ENCODE measurements at places on chromosomes 2 and 18.
A peak's percentile ranks its signal among the peaks of the same experiment; 100 is the strongest.

- peak; percentile 9 for DNase-seq
Measured at GRCh38 chr2:63755216-63755615, 86.5 kb upstream of the UGP2 start.

- DNase-seq, result peak; percentile 12
Measured at GRCh38 chr2:222792001-222792611, 68.7 kb upstream of the ACSL3 start.

DNA sequence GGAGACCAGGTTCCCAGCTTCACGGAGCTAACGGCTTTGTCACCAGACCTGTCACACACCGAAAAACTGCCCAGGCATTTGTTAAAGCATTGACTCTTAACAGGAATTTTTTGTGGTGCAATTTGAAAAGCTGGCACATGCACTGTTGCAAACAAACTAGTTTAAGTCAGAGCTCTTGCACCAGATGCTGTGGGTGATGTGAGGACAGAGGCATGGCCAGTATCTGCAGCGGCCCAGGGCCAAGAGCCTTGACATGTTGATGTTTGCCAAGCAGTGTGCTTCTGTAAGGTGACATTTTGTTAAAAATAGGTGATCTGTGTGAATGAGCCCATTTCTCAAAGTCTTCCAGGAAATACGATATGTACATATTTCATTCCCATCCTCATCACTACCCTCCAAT, 142.5 kb downstream of the MTCL1 start:
- DNase-seq, result no peak

DNA sequence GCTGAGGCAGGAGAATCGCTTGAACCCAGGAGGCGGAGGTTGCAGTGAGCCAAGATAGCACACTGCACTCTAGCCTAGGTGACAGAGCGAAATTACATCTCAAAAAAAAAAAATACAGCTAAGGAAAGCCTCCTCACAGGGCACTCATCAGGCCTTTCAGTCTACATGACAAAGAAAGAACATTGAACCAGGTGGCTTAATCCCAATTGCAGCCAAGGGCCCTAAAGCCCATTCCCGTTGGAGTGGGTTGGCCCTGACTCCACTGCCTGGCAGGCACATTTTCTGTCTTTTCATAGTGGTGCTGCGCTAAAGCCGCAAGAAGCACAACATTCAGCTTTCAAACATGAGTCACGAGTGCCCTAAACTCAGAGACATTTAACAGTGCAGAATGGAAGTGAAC, 372.5 kb downstream of the RNF144A start:
- DNase-seq, result no peak

DNA sequence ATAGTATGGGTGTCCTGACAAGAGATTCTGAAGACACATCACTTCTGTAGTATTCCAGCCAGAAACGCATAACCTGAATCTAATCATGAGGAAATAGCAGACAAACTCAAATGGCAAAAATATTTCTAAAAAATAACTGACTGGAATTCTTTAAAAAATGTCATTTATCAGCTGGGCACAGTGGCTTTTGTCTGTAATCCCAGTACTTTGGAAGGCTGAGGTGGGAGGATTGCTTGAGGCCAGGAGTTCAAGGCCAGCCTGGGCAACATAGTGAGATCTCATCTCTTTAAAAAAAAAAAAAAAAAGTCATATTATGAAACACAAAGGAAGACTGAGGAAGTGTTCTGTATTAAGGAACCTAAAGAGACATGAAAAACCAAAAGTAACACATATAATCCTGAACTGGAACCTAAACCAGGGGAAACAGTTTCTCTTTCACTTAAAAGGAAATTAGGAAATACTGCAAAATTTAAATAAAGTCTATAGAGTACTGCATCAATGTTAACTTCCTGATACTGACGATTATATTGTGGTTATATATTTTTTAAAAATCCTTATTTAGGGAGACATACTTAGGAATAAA, 29.9 kb downstream of the SESTD1 start:
- no peak for DNase-seq

DNA sequence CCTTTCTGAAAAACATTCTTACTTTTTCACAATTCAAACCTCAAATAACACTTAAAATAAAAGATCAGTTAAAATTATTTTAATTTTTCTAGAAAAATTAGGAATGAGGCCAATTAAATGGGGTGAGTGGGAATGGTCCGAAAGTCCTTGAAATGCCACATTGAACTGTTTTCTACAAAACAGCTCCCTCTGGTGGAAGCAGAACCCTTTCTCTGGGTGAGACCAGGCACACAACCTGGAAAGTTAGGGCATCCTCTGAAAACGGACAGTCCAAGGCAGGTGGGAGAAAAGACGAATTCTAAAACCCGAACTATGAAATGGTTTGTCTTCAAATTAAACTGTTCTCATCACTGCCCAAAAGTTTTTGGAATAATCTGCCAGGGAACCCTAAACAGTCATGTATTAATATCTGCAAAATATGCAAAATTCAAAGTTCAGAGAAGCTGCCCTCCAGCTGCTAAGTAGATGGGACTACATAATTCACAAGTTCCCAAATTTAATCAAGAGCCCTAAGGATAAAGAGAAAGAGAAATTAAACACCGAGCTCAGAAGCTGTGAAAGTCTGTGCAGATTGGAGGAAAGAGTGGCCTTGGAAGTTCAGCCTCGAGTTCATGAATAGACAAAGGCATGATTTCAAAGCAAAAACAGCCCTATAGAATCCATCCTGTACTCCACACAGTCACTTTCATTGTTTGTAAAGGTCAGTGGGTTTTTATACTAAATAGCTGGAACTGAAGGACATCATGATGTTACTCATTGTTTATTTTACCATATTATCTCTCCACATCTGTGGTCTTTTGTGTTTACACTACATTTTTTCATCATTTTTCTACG, 108.3 kb downstream of the PIEZO2 start:
- DNase-seq, result peak; percentile 32

DNA sequence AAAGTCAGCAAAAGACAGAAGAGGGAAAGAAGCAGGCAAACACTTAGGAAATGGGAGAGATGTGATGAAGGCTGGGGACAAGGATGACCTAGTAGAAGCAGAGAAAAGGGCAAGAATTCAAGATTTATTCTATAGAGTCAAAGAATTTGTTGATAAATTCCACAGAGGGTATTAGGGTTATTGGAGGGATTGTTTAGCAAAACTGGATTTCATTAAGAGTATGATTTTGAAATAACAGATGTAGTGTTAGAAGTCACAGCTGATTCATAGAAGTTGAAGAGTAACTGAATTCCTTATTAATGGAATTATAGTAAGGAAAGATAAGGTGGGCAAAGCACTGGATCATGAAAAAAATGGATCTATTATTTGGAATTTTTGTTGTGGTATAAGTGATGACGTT, 48.6 kb downstream of the CEP192 start:
- DNase-seq, result no peak

GRCh38 chr2:143586119-143586518, 456.9 kb downstream of the ARHGAP15 start:
- DNase-seq, result no peak

- no peak for DNase-seq
Measured at GRCh38 chr18:22473366-22473765, 55.7 kb upstream of the CTAGE1 start.

DNA sequence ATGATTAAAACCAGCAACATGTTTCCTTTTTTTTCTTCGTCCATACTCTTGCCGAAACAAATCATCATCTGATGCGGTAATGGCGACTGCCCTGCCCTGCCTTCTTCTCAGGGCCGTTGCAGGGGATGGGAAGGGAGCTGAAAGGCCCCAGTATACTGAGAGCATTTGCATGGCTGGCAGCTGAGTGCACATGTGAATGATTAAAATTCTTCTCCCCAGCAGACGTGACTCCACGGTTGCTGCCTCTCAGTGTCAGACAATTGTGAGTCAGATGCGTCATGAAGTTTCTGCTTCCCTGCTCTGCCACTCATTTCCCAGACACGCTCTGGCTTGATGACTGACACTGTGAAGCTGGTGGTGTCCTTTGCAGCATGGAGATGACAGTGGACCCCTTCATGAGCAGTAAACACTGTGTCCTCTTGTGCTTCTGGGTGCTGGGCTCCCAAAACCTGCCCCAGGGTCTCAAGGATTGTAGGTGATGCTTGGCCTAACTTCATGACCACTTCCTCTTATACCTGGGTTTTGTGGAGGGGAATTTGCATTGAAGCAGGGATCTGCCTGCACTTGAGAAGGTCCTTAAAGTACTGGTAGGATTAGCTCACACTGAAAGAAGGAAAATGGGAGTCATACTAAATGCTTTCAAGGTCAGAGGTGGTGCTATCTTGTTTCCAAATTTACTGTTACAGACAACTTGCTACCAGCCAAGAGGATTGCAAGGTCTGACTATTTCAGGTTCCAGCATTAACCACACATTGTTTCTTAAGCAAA, 222.5 kb upstream of the COPS8 start:
- DNase-seq, result no peak

- DNase-seq, result no peak
Measured at GRCh38 chr18:57801325-57801724, 1.8 kb downstream of the ATP8B1 start.

- DNase-seq, result no peak
Measured at GRCh38 chr18:76616373-76616772, 121.3 kb upstream of the ZNF516 start.

DNA sequence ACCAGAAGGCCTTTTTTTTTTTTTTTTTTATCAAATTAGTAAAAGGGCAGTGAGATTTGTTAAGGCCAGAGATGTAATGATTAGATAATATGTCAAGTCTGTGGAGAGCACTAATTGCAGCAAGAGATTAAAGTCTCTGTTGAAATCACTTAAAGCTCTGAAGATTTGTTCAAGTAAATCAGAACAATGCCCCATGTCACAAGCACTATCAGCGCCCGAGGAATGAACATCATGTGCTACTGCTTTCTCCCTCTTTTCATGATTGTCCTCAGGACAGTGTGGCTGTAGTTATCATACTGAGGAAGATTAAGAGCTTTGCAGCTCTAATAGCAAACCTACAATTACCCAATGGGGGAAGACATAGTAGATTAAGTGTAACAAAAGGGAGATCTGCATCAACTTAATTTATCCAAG, 71.1 kb downstream of the TDRD15 start:
- DNase-seq, result no peak

- DNase-seq, result peak; percentile 76
Measured at GRCh38 chr2:129849559-129850160, 129.8 kb upstream of the RAB6C start.

GRCh38 chr18:26700201-26700600, 151.8 kb upstream of the KCTD1 start:
- DNase-seq, result no peak

DNA sequence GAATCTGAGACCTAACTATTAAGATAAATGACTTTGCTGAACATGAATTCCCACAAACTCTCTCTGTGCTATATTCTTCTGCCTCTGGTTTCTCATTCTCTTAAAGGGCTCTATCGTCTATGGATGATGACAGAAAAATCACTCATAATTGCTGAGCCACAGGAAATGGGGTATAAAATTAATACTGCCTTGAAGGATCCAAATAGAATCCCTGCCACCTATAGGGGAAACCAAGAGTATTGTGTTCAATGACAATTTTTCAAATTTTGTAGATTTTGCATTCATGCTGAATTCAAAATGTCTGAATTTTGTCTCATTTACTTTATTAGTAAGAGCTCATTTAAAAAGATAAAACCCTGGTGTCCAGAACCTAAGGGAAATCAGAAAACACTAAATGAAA, 235.8 kb downstream of the RBM43 start:
- DNase-seq, result no peak

DNA sequence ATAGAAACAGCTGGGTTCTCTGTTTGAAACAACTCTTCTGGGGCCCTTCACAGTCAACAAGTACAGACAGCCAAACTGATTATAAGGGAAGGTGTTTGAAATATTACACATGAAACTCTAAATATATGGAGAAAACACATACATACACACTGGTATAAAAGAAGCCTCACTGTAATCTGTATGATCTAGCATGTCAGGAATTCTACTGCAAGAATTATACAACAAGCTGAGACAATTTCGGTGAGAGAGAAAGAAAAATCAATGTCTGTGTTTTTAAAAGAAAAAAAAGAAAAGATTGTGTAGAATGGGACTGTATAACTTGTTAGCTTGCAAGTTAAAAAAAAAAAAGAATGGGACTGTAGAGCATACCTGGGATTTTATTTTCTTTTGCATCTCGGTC, 26.3 kb downstream of the IRS1 start:
- no peak for DNase-seq

GRCh38 chr18:78445880-78446279, 533.7 kb upstream of the SALL3 start:
- no peak for DNase-seq

GRCh38 chr18:48943736-48944527, 6.8 kb downstream of the SMAD7 start:
- DNase-seq, result no peak

- DNase-seq, result no peak
Measured at GRCh38 chr2:16031848-16032159, 91.5 kb downstream of the MYCN start.

DNA sequence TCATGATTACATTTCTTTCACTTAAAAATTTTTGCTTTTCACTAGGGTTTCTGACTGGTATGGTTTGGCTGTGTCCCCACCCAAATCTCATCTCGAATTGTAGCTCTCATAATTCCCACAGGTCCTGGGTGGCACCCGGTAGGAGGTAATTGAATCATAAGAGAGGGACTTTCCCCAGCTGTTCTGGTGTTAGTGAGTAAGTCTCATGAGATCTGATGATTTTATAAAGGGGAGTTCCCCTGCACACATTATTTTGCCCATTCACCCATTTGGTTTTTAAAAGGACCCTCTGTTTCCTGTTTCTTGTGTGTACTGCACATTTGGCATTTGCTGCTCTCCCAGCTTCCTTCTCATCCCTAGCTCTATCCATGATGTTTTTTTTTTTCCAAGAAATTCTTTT, 27.8 kb upstream of the NETO1 start:
- no peak for DNase-seq

- no peak for DNase-seq
Measured at GRCh38 chr2:127161176-127162136, 54.5 kb upstream of the BIN1 start.

DNA sequence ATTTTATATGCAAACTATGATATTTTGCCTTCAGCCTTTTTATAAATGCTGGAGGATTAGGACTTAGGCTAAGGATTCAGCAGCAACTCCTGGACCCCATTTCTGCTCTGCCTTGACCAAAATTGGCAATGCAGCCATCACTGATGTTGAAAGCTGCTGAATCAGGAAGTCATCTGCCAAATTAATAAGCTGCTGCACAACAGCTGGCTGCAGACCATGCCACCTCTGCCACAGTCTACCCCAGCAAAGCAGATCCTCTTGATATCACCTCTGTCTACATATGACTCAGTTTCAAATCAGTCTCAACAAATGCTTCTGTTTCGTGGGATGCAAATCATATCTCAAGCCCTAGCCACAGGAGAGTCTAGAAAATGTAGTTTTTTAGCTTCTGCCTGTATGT, 7.1 kb upstream of the SOS1 start:
- DNase-seq, result peak; percentile 36
